Activated T-cell treated with anti-CD3 and anti-CD28 coated beads for 1 hour (primary cell): ENCODE measurements at places on chromosomes 1 and 21.

GRCh38 chr1:111878091-111878490, 111.4 kb downstream of the KCND3 start:
- no peak for DNase-seq

- peak; percentile 26 for DNase-seq
These were observed 53.5 kb upstream of the CNTN2 start for GRCh38 chr1:204989266-204990058.

DNA sequence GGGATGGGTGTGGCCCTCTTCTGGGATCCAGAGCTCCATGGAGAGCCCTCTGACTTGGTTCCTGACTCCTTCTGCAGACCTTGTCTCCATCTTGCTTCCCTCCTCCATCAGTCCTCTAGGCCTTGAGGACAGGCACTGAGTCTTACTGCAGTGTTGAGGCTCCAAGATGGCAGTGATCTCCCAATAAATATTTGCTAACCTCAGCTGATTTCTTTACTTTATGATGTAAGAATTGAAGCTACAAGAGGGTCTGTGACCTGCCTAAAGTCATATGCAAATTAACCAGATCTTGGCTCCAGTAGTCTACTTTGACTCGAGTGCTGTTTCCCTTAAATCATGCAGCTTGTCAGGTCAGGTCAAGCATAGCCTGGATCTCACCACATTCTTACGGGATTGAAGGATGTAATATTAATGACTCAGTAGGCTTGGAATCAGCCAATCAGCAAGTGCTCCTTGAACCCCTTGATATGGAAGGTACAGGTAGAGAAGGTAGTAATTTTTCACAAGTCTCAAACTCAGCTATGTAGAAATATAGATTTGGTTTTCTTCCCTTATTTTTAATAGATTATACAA, 93.0 kb downstream of the CLIC6 start:
- DNase-seq, result no peak

DNA sequence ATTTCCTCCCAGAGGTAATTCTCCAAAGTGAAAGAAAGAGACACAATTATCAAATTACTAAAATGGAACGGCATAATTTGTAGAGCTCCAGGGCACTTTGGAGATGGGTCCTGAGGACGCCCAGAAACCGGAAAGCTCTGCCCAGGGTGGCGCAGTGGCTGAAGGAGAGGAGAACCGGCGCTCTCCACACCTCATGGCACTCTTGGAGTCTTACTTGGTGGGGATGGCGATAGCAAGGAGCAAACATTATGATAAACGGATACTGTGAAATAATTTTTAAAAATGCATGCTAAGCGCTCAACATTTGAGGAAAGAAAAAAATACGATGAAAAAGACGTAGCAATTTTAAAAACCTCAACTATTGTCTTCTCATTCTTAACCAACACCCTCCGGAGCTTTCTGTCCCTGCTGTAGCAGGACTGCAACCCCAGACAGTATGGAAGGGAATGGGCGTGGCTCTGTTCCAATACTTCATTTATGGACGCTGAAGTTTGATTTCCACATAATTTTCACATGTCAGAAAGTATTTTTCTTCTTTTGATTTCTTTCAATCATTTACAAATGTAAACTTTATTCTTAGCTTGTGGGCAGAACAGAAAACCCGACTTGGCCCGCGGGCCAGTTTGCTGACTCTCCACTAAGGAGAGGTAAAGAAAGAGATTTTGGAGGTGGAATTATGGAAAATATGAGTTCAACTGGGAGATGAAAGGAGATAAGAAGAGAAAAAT, 1.1 kb downstream of the S100A11 start:
- no peak for DNase-seq

DNA sequence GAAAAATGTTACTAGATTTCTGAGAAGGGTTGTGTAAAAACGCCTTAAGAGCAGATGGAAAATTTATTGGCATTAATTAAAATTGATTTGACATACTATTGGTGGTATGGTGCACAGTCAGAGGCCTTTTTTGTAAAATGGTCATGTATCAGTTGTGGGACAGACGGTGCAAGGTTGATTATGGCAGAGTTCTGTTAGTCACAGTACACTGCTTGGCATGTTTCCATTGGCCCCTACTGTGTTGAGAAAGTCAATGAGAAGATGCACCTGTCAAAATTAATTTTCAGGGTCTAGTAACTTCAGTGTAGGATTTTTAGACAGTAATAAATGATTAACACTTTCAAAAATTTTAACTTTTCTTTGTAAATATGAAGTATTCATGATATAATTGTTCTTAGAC, 4.4 kb downstream of the B3GALT2 start:
- DNase-seq, result no peak

GRCh38 chr1:25541889-25542658, 1.3 kb upstream of the LDLRAP1 start:
- no peak for DNase-seq

DNA sequence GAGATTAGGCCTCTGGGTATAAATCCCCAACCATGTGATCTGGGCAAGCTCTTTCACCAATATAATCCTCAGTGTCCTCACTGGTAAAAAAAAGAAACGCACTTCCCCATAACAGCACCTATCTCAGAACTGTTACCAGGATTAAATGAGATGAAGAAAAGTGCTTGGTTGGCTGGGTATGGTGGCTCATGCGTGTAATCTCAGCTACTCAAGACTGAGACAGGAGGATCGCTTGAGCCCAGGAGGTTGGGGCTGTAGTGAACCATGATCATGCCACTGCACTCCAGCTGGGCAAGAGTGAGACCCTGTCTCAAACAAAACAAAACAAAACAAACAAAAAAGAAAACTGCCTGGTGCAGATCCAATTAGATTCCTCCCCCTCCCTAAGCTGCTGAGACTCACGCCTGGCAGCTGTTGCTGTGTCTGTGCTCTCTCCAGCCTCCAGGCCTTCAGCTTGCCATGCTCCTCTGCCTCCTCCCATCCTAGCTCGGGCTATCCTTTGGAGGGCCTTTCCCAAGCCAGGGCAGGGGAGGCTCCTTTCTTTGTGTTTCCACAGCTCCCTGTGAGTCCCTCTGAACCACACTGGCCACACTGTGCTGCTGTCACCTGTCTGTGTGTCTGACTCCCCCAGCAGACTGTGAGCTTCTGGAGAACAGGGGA, 19.0 kb downstream of the CYB5RL start:
- DNase-seq, result no peak

GRCh38 chr1:109650609-109651008, 5.3 kb upstream of the GSTM4 start:
- DNase-seq, result no peak

- DNase-seq, result no peak
These were observed 37.8 kb downstream of the FUBP1 start for GRCh38 chr1:77940921-77941570.

DNA sequence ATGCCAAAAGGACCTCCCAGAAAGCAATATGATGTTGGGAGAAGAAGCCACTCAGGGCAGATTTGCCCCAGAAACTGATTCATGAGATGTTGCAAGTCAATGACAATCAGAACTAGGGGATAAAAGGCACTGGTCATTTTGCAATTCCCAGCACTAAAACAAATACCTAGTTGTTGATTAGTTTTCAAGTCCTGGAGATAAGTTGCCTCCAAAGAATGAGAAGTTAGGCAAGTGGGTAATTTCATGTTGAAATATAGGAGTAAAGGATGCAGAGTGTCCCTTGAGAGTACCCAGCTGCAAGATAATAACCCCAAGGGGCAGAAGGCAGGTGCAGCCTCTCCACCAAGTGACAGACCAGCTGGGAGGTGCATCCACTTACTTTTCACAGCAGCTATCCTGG, 363.6 kb downstream of the PBX1 start:
- DNase-seq, result no peak

- DNase-seq, result no peak
These were observed 48.1 kb downstream of the DNAJC6 start for GRCh38 chr1:65357291-65357960.

DNA sequence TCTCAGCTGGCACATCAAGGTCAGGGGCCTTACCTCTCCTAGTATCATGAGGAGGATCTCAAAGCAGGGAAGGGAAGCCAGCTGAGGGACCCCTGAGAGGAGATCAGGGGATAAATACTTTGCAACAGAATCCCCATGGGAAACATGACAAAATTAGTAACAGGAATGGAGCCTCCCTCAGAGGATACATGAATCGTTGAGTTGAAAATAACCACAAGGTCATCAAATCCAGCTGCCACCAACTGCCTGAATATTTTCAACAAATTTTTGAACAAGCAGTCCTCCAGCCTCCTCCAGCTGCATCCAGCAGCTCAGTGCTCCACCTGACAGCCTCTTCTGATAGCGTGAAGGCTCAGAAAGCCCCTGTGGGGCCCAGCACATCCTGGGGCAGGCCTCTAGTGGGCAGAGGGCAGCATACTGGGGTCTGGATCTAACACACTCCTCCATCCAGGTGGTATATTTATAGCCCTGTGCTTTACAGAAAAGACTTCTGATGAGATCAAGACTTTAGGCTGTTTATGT, 404.3 kb downstream of the NTNG1 start:
- no peak for DNase-seq

- DNase-seq, result no peak
These were observed 127.8 kb downstream of the GRIK3 start for GRCh38 chr1:36906555-36906954.

DNA sequence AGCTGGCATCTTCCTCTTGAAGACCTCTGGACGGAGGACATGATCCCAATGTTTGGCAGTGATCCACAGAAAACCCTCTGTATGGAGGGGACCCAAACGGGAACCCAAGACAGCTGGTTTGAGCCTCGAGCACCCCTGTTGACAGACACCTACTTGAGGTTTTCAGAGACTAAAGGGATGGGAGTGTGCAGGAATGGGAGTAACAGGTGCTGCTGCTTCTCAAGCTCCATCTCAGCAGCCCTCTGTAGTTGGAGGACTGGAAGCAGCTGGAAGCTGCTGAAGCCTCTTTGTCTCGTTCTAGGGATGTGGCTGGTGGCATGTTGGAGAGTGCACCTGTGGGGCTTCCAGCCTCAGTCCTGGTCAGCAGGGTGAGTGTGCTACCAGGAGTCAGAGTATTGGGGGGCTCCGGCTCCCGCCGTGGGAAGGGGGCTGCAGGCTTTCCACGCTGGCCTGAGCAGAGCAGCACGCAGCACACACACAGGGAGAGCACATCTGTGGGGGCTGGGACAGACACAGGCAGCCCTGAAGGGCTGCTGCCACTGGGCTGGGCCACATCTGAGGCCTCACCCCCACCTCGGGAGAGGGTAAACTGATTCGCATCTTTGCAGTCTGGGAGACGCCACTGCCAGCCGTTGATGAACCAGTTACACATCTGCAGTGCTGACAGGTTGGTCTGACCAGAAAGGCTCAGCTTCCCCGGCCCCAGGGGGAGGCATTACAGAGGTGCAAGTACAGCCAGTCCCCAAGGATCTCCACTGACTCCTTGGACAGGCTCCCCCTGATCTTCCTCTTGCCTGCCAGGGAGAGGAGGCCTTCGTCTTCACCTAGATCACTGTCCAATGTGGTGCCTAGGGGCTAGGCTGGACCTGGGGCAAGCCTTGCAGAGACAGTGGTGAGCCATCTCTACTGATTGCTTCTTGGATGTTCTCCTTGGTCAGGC, 56.6 kb downstream of the ADSS2 start:
- DNase-seq, result no peak

DNA sequence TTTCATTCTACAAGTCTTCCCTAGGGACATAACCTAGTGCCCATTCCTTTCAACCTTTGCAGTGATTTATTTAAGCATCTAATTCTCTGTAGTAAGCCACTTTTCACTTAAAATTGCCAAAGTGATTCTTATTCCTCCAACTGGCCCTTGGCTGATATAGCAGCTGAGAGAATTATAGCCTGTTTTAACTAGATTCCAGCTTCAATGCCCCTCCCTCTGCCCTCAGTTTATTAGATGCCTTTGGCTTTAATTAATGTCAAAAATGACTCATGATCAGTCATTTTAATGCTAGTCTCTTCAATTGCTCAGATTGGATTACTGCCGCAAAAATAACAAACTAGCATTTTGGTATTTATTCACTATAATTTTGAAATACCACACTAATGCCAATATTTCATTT, 145.4 kb upstream of the KCTD3 start:
- no peak for DNase-seq

DNA sequence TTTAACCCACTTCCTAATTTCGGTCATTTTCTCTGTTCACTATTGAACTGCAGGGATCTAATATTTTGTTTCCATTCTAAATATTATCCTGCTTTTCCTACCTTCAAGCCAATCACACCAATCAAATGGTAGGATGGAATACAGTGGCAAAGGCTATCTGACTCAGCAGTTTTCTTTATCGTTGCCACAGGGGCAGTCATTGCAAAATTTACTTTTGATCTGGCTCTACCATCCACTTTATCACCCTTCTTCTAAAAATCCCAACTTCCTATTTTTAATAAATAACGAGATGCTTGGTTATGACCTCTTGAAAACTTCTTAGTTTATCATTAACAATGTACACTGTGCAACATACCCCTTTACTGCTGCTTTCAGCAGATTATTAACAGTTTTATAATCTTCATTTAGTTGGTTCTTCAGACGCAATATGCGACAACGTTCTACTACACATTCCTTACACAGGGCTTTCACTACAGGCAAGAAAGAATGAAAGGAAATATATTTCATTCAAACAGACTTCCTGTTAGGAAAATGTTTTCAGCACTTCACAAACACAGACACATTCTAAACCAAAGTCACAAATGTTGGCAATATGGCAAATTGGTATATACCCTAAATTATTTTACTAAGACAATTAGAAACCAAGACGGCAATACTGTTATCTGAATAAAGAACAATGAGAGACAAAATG, 52.3 kb upstream of the RAP1GAP start:
- no peak for DNase-seq

DNA sequence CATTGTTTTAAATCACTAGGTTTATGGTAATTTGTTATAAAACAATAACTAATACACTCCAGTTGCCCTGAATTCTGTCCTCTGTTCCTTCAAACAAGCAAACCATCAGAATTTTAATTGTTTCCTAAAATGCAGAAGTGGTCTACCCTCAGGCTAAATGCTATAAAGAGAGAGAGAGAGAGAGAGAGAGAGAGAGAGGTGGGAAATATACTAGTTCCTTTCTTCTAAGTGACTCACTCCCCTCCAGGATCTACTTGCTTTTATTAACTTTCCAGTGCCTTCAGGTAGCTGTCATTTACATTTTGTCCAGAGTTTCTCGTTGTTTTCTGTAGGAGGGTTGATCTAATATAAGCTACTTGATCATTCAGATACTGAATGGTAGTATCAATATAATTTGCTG, 26.4 kb downstream of the LRRC53 start:
- no peak for DNase-seq

- DNase-seq, result no peak
These were observed 9.3 kb upstream of the MAST2 start for GRCh38 chr1:45793942-45794604.
